ENCODE measurements at places on chromosomes 6 and 20.

DNA sequence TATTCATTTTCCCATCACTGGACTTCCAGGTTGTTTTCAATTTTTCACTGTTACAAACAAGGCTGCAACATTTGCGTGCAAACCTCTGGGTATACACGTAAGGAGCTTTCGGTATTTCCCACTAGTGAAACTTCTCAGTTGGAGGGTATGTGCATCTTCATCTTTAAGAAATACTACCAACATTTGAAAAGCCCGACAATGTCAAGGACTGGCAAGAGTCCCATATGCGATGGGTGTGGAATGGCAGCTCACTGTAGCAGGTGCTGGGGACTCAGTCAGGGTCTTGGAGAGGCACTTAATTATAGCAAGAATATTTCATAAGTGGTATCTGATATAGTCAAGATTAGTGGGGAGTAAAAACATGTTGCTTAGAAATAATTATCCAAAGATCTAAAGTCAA, 8.9 kb upstream of the HLA-B start:
- DNase-seq, result no peak

GRCh38 chr20:353166-353565, 6.3 kb downstream of the NRSN2 start:
- DNase-seq, result no peak

GRCh38 chr6:53461041-53461656, 83.8 kb downstream of the GCLC start:
- DNase-seq, result no peak

GRCh38 chr6:55397986-55398385, 70.7 kb downstream of the GFRAL start:
- no peak for DNase-seq

- no peak for DNase-seq
Measured at GRCh38 chr20:5919626-5920544, 30.4 kb downstream of the TRMT6 start.

- no peak for DNase-seq
Measured at GRCh38 chr6:52815167-52816092, 11.8 kb upstream of the GSTA1 start.

- no peak for DNase-seq
Measured at GRCh38 chr20:36670665-36671357, 24.8 kb upstream of the SLA2 start.

GRCh38 chr6:134416418-134417154, 98.7 kb upstream of the SGK1 start:
- no peak for DNase-seq

- DNase-seq, result no peak
Measured at GRCh38 chr6:38933426-38933825, 115.2 kb upstream of the GLP1R start.

DNA sequence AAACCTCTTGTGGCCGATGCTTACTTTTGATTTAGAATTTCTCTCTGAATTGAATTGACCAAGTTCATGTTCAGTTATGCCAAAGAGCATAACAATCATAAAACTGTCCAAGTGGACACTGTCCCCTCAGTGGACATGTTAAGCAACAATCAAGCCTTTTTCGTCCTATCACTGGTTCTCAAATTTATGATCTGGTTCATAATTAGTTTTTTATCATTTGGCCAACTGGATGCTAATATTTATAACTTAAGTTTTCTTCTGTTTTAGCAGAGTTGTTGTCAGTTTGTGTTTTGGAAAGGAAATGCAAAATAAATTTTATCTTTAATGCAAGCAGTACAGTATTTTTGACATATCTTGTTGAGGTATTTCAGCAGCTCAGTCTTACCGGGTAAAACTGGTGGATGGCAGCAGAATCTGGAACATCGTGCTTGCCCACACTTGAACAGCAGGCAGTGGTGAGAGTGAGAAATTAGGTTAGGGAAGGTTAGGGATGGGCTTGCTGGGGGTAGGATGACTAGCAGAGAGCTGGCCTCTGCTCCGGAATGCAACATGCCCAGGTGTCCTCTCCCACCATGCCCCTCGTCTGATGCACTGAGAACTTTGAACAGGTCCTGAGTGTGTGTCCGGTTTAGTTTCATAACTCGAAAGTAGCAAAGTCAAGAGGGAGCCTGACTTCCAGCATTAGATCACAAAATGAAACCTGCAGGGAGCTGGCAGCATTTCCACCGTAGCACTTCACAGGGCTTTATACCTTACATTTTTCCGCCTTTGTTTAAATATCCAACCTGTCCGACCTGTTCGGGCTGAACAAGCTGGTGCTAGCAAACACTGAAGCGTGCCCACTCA, 93.1 kb downstream of the RREB1 start:
- DNase-seq, result no peak

- DNase-seq, result no peak
Measured at GRCh38 chr20:48703511-48704219, 124.1 kb downstream of the PREX1 start.

- no peak for DNase-seq
Measured at GRCh38 chr6:150361876-150362275, 6.9 kb upstream of the IYD start.

DNA sequence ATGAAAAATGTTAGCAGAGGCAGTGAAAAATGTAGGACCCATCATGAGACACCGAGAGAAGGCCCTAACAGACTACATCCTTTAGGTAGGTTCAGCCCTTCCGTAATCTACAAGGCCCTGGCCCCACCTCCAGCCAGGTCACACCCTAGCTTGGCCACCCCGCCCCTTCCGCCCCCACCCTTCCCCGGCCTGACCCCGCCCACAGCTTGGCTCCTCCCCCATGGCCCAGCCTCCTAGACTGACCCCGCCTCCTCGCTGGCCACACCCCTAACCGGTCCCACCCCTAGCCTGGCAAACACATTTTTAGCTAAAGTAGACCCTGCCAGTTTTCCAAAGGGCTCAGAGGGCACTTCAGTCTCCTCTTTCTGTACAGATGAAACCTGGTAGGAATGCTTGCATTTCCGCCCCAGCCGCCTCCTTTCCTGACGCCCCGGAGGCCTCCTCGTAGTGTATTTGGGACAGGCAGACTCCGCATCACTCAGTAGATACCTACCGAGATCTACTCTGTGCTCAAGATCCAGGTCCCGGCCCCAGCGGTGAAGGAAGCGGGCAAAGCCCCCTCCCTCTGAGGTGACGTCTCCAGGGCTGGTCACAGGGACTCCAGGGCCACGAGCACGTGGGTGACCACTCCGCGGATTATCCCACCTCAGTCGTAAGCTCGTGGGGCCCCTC, 443.5 kb downstream of the PREX1 start:
- DNase-seq, result no peak

DNA sequence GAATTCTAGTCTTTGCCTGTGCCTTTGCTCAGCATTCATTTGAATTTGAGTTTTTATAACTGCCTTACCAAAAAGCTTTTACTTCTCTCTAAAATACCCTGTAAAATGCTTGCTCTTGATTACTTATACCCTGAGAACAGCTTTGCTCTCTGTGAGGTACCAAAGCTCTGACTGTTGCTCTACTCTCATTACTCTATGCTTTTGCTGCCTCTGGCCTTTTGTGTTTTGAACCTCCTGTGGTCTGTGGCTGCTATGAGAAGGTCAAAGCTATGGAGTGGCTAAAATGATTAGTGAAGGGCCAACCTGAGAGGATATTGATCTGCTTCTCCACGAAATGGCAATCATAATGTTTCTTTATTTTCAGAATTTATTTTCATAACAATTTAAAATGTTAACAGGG, 375.6 kb upstream of the IMPG1 start:
- DNase-seq, result no peak

DNA sequence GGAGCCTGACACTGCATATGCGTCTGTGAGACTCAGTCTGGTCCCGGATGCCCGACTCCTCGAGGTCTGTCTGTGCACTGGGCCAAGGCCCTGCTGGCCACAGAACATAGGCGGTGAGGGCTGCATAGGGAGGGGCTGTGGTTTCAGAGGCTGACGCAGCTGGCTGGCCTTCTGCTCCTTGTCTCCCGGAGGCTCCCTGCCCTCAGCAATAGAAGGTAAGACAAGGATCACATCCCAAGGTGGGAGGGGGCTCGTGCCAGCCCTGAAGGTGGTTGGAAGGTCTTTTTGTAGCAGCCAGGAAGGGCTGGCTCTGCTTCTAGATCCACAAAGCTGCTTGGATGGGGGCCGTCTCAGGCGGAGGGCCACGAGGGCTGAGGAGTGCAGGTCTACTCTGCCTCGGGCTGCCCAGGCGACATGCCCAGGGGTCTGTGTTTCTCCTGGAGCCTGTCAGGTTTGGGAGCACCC, 239.8 kb upstream of the SULF2 start:
- DNase-seq, result no peak

DNA sequence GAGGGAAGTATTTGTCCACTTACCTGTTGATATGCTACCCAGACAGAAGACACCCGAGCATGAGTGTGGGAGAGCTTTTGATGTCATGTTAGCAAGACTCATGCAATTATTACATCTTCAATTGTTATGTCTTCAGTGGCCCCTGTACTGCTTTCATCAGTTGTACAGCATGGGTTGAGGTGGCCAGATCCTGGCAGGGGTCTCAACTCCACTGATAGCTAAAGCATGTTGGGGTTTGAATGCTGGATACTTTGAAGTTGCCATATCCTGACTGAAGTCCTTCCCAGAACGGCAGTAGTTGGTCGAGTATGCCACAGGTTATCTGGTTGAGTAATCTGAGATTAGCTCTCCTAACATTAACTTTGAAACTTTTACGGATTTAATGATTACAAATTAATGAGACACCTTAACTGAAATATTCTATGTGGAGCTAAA, 46.7 kb downstream of the LRRN4 start:
- no peak for DNase-seq

GRCh38 chr6:14889611-14890593, 356.0 kb upstream of the JARID2 start:
- no peak for DNase-seq

- DNase-seq, result no peak
Measured at GRCh38 chr20:2738331-2739041, 45.9 kb downstream of the EBF4 start.

GRCh38 chr6:103367212-103367611, 1492.5 kb downstream of the HACE1 start:
- DNase-seq, result no peak

GRCh38 chr6:109105681-109106080, 10.4 kb downstream of the CEP57L1 start:
- DNase-seq, result no peak

DNA sequence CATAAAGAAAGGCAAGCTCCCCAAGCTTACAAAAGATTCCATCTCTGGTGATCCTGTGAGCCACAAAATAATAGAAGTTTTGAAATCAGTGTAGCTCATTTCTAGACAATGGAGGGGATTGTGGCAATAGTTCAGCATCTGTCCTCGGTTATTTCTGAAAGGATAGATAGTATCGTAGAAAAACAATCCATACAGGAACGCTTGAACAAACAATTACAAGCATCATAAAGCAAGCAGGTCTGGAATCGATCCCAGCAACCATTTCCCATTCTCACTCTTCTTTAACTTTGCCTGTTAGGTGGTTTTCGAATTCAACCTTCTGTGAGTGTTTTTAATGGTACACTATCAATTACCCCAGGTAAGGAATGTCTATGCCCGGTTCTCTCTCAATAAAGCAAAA, 931.1 kb downstream of the KIF16B start:
- no peak for DNase-seq

DNA sequence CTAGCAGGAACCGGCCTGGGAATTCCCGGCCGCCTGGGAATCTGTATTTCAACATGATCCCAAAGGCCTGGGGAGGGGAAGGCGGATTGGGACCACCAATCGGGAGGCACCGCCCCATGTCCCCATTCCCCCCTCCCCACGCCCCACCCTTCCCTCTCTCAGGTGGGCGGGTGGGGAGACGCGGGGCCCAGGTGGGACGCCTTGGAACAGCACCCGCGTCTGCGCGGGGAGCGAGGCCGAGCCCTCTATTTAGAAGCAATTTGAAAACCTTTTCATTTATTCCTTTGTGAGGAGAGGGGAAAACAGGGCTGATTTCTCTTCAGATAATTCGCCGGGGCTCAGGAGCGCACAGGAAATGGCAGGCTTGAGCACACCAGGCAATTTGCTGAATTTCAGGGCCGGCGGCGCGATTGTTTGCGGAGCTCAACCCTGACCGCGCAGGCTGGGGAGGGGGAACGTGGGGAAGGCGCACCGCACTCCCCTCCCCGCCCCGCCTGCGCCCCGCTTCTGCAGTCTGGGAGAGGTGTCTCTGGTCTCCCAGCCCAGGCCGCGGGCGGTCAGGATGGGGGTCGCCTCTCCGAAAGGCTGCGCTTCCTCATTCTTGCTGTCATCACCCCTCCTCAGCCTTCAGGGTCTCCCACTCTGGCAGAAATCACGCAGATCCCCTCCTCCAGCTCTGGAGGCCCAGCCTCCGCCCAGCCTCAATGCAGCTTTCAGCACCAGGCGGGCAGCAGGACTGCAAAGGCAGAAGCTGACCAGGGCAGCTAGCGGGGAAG, 170.0 kb downstream of the GRM4 start:
- no peak for DNase-seq

DNA sequence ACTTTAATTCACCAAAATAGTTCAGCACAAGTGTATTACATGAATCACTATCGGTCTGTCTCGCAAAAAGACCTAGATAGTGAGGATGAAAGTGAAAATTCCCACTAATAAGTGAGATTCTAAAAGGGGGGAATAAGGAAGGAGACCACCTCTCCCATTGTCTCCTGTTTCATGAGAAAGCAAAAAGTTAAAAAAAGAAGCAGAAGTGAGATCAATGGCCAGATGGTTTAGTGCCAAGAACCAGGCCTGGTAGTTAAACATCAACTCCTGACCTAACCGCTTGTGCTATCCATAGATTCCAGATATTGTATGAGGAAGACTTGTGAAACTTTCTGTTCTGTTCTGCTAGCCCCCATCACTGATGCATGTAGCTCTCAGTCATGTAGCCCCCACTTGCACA, 293.0 kb downstream of the RNGTT start:
- DNase-seq, result no peak

DNA sequence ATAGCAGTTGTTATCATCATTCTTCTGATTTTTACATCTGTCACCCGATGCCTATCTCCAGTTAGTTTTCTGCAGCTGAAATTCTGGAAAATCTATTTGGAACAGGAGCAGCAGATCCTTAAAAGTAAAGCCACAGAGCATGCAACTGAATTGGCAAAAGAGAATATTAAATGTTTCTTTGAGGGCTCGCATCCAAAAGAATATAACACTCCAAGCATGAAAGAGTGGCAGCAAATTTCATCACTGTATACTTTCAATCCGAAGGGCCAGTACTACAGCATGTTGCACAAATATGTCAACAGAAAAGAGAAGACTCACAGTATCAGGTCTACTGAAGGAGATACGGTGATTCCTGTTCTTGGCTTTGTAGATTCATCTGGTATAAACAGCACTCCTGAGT, 2.1 kb downstream of the CALHM6 start:
- DNase-seq, result no peak

GRCh38 chr6:2639896-2640295, 110.8 kb downstream of the MYLK4 start:
- DNase-seq, result no peak

GRCh38 chr6:11653028-11653583, 115.6 kb downstream of the TMEM170B start:
- DNase-seq, result peak; percentile 1

GRCh38 chr6:129451187-129451586, 258.8 kb downstream of the ARHGAP18 start:
- no peak for DNase-seq

Measured in stimulated activated CD8-positive, alpha-beta memory T cell treated with anti-CD3 and anti-CD28 coated beads, Interleukin-4, amount 100 ng/mL, for 4 hours (primary cell).